ENCODE measurements at places on chromosomes 5 and 9. TPM values are rescaled to one million over a fixed set of nuclear protein-coding genes. Genes with fewer than 3 reads are reported as not detected.
A peak's percentile ranks its signal among the peaks of the same experiment; 100 is the strongest.

The HSPB3 gene
- not detected for polyA plus RNA-seq

The PCA3 gene
- polyA plus RNA-seq, result 0.21 TPM

- DNase-seq, result no peak
Measured at GRCh38 chr5:127926974-127927373, 156.6 kb upstream of the SLC12A2 start.

GRCh38 chr9:92562461-92562967 is 26.7 kb upstream of the ECM2 start:
- no peak for DNase-seq

DNA sequence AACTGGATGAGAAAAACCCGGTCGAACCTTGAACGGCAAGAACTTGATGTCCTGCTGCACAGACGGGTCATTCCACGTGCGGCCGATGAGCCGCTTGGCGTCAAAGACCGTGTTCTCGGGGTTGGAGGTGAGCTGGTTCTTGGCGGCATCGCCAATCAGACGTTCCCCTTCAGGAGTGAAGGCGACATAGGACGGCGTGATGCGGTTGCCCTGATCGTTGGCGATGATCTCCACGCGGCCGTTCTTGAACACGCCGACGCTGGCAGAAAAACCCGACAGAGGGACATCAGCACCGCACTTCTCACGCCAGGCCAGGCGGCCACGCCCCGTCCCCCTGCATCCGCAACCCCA is 519 bp downstream of the HSPA5 start:
- DNase-seq, result peak; percentile 28

DNA sequence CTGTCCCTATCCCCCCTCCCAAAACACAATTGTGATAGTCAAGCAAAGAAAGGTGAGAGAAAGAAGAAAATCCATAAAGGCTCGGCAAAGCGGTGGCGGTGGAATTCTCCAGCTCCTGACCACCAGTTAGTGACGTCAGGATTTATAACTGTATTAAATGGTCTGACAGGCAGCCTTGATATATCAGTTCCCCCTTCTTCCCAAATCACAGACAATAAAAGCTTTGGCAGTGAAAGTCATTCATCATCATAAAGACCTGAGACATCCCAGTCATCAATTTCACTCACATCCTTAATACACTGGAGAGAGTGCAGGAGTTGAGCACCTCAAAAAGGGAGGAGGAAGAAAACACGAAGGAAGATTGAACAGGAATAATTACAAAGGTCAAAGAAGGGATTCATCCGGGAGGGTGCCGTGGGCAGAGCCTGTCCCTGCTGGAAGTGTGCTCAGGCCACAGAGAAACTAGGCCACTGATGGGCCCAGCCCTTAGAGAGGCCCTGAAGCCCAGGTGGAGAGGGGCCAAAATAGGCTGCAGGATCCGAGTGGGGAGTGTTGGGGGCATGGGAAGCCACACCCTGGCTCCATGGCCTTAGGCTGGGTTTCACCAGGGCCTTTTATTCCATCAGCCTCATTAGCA is 131.9 kb downstream of the PAX5 start:
- no peak for DNase-seq

DNA sequence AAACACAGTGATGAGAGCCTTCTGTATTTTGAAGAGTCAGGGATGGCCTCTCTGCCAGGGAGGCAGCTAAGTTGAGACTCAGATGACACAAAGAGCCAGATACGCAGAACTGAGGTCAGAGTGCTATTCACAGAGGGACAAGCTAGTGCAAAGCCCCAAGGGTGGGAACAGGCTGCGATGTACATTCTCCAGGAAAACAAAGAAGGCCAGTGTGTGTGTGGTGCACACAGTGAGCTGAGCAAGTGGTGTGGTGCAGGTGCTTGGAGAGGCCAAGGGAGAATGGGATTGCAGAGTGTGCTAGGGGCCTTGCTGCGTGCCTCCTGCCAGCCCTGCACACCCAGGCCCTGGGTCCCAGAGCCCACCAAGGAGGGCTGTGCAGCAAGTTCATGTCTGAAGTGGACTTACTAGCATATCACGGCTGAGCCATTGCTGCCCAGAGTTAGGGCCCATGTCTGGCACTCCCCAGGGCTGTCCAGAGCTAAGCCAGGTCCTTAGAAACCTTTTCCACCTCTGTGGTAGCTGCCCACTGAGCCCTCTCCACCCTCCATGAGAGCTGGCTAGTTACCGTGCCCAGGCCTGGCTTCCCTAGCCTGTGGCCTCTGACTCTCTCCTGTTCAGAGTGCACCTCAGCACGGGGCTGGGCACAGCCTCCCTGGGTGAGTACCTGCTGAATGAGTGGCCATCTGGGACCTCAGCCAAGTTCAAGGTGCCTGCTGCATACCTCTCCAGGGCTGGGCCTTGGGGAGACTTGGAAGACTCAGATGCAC is 9.3 kb downstream of the SLC25A48 start:
- no peak for DNase-seq
